ENCODE measurements at places on chromosomes 16 and 17. TPM values are rescaled to one million over a fixed set of nuclear protein-coding genes. Genes with fewer than 3 reads are reported as not detected.

Gene CDH1
- not detected for total RNA-seq

Gene MYL4
- not detected for total RNA-seq

Gene HEXIM2
- total RNA-seq: 9.6 TPM

Gene TMEM235
- total RNA-seq: not detected

Gene TBC1D26
- total RNA-seq: under 0.01 TPM

Gene TUBB3
- 596 TPM for total RNA-seq

Gene PRSS8
- not detected for total RNA-seq

Gene MRPL58
- total RNA-seq: 57.5 TPM

Data from uterine smooth muscle cell (primary cell).